ENCODE measurements at places on chromosomes 3 and 15.

- no peak for DNase-seq
Measured at GRCh38 chr3:159128628-159129027, 326.8 kb downstream of the MFSD1 start.

DNA sequence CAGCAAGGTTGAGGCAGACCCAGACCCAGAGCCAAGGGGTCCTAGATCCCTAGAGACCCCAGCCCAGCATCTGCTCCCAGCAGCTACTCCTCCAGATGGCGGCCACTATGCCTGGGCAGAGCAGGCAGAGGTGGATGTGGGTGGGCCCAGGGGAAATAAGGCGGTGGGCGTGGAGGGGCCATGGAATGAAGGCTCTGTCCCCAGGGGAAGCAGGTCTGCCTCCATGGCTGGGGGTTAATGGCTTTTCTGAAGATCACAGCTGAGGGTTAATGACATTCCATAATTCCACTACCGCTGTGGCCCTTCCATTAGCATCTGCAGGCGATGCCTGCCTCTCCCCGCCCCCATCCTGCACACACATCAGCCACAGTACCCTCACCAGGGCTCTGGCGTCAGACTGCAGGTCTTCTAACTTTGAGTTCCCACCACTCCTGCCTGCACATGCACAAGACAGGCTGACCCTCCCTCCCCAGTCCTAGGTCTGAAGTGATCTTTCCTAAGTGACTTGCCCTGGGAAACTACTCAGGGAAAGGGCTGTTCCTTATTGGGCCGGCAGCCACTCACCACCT is 41.2 kb downstream of the CCDC33 start:
- DNase-seq, result no peak

DNA sequence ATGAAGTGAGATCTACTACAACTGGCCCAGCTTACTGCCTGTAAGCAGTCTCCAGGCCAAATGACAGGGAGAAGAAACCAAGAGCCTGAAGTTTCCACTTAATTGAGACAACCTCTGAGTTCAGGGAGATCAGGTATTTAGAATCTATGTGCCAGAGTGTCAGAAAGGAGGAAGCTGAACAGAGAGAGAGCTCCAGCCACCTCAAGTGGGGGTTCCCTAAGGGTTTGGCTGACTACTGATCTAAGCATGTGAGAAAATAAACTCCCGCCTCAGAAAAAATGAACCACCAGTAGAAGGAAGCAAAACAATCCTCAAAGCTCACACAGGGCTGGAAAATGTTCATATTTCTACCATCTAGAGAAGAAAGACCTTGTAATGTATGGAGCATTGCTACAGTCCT is 25.0 kb downstream of the ADAM10 start:
- DNase-seq, result no peak

GRCh38 chr15:88792342-88793282 is 10.6 kb upstream of the ACAN start:
- DNase-seq, result no peak

GRCh38 chr15:41772720-41773331 is 1.5 kb upstream of the MAPKBP1 start:
- peak; percentile 73 for DNase-seq

GRCh38 chr15:54506977-54507524 is 528.8 kb downstream of the UNC13C start:
- no peak for DNase-seq

DNA sequence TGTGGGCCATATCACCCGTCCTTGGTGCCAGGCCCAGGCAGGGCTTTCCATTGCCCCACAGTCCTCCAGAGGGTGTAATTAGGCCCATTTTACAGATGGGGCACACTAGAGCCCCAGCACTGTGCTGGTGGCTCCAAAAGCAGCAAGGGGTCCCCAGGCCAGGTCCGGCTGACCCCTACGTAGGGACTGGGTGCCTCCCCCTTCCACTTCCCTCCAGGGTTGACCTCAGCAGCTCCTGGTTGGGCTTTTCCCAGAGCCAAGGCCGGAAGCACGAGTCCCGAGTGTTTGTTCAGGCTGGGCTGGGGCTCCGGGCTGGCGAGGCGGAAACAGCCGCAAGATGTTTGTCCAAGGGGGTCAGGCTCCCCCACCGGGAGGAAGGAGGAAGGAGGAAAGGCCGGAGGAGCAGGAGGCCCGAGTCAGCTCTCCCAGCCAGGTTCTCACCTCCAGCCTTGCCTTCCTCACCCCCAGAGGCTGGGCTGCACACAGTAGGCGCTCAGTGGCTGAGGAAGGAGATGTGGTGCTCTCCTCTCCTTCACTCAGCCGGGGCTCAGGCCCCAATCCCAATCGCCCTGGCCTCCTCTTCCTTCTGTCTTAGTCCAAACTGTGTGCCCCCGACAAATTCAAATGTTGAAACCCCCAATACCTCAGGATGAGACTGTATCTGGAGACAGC is 17.1 kb upstream of the PLXND1 start:
- DNase-seq, result no peak

DNA sequence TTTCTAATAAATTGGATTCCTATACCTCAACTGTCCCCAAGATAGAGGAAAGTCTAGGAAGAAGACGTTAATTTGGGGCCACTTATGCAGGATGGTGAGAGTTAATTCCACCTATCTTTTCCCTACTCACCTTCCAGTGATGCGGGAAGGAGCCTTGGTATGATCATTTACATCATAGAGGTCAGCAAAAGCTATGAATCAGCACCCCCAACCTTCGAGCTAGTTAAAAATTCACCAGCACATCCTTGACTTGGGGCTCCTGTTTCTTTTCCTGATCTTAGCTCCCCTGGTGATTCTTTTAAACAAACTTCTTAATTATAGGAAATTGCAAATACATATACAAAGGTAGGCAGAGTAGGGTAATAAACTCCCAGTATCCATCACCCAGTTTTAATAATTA is 366.6 kb downstream of the SOX2 start:
- DNase-seq, result no peak

DNA sequence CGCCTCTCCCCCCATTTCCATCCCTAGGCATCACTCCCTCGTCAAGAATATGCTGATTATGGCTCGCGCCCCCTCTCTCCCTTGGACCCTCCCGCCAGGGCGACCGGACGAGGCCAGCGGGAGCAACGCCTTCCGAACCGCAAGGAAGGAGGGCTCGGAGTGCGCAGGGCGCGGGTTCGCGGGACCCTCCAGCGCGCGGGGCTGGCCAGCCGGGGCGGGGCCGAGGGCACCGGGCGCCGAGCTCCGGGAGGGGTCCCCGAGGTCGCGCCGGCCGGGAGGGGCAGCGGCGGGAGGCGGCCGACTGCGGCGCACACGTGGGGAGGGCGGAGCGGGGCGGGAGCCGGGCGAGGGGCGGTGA is 483 bp downstream of the EHD4 start:
- peak; percentile 66 for DNase-seq

DNA sequence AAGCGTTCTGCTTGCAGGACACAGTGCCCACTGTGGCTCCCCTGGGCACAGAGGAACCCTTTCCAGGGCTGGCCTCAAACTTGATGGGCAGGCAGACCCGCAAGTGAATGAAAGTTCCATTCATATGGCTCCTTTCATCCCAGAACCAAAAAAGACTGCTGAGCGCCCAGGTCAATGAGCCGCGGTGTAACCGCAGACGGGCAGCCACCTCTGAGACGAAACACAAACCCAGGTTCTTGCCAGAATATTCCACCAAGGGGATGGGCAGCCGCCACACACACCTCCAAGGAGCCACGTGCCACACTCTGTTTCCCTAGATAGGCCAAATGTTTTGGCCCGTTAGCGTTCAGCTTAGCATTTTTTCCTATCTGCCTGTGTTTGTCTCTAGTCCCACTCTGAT is 82.8 kb upstream of the IGF1R start:
- DNase-seq, result no peak

DNA sequence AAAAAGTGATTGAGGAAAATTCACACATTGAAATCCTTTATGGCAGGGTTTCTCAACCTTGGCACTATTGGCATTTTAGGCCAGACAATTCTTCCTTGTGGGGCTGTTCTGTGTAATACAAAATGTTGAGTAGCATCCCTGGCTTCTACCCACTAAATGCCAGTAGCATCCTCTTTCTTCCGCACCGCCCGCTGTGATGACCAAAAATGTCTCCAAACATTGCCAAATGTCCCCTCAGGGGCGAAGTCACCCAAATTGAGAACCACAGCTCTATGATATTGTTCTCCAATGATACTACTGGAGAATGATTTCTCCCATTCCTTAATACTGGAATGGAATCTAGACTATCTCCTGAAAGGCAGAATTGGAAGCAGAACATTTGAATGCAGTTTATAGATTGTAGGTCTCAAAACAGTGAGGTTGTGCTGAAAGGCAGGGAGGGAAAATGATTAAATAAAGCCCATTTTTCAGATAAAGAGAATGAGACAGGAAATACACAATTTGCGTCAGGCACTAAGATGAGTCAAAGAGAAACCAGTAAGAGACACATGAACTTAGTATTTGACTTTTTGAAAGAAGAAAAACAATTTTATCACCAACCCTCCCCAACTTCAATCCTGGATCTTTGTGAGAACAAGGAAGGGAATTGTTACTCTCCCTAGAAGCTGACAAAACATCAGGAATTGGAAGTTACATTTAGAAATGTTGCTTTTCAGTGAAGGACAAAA is 101.6 kb upstream of the TNIK start:
- DNase-seq, result no peak

- no peak for DNase-seq
Measured at GRCh38 chr3:105246536-105246935, 120.2 kb upstream of the ALCAM start.

GRCh38 chr3:60053526-60054265 is 1003.9 kb upstream of the CFAP20DC start:
- no peak for DNase-seq

- no peak for DNase-seq
Measured at GRCh38 chr3:149965278-149965677, 5.4 kb downstream of the PFN2 start.

DNA sequence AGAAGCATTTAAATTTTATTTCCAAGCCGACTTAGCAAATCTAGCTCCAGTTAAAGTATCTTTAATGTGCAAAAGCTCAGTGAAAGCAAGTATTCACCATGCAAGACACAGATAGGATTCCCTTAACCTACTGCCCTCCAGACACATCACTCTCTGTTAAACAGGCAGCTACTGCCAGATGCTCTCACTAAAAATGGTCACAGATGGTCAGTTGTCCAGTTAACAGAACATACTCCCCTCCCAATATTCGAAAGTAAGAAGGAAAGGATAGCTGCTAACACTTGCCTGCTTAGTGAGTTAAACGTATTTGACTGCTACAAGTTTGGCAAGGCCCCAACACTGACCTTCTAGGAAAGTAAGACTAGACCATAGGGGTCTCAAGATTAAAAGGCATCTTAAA is 73.7 kb downstream of the PRTG start:
- DNase-seq, result no peak

GRCh38 chr3:41598402-41599126 is 363.3 kb downstream of the ULK4 start:
- DNase-seq, result no peak

- no peak for DNase-seq
Measured at GRCh38 chr3:33096093-33096868, 665 bp downstream of the GLB1 start.

DNA sequence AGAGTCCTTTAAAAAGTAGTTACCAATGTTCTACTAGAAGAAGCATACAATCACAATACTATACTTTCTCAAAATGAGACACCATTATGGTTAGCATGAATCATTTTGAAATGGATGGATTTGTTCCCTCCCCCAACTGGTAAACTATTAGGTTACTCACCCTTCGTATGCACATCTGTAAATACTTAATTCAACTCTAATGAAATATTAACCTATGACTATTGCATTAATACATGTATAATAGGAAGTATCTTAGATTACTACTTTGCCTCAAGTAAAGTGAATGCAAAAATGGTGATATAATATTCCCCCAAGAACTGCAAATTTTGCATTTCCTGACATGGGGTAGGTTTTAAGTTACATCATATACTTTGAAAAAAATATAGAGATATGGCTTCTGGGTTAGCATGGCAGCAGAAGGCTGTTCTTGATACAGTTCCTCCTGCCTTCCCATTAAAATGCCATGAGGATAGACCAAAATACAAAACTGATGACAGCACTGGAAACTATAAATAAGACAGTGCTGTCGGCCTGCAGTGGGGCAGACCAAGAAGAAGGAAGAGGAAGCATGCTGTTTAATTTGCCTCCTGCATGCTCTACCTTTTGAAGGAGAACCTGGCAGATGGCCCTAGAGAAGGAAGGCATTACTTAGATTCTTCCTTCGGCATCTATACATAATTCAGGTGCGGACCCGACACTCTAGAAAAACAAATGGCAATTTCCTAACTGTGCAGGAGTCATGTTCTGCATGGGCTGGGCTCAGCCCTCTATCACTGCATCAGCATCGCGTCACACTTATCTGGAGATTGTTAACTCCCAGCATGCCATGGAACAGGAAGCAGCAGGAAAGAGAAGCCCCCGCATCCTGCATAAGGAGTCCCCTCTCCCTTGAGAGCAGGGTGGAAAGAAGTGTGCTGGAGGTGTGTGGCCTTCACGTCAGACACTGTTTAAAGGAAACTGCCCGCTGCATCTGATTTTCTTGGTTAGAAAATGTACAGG is 41.8 kb upstream of the NEO1 start:
- DNase-seq, result no peak

DNA sequence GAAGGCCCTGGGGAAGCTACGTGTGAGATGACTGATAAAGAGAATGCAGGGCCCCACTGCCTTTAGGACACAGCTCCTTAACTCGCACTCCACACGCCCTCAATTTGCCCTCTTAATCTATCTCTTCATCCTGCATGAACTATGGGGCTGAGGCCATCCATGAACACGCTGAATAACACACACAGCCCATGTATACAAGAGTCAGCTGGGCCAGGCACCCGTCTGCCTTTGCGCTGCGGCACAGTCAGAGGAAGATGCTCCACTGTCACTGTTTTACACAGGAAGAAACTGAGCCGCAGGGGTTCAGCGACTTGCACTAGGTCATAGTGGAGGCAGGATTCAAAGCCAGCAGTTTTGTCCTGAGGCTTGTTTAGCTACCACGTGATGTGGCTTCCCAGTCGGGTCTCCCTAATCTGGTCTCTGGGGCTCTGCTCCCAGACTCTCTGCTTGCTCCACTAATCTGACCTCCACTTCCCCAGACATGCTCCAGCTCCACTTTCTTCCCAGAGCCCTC is 43.9 kb downstream of the TLE3 start:
- no peak for DNase-seq

DNA sequence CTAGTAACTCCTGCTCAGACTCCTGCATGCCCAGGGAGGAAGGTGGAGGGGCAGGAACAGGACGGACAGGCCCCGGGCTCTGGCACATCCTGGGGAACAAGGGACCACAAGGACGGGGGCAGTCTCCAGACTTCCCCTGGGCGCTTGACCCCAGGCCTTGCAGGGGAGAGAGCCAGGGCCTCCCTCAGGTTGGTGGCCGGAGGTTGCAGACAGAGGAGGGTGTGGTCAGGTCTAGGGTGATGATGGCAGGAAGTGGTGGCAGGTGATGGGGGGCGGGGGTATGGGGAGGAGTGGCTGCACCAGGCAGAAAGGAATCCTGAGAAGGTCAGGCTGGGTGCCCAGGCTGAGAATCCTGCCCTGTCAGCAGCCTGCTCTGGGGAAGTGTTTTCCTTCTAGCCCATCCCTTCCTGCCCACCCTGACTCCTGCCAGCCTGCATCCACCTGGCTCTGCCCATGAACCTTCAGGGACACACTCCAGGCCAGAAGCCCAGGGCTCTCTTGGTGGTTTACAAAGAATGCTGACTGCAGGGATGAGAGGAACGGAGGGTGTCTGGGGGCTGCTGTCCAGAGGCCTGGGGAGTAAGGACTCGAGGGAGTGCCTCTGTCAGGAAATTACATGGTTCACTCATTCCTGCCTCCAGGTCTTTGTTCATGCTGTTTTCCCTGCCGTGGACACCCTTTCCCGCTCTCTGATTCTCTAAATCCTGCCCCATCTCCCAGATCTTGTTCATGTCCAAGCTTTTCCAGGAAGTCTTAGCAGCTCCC is 15.8 kb downstream of the LOXL1 start:
- no peak for DNase-seq
